EH (cell line): ENCODE measurements at places on chromosomes 5 and 9.
A peak's percentile ranks its signal among the peaks of the same experiment; 100 is the strongest.

DNA sequence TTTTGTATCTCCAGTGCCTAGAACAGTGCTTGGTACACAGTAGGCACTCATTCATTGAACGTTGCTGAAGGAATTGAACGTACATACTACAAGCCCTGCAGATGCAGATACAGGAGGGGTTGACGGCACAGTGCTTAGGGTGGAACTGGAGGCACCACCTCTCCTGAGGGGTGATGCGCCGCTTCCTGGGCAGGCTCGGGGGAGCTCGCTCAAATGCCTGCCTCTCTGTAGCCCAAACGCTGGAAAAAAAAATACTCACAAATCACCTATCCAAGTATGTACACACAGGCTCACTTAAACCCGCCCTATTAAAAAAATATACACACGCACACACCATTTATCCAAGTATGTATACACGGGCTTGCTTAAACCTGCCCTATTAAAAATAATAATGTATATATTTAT lies 536 bp upstream of the COMMD10 start:
- peak; percentile 37 for DNase-seq

DNA sequence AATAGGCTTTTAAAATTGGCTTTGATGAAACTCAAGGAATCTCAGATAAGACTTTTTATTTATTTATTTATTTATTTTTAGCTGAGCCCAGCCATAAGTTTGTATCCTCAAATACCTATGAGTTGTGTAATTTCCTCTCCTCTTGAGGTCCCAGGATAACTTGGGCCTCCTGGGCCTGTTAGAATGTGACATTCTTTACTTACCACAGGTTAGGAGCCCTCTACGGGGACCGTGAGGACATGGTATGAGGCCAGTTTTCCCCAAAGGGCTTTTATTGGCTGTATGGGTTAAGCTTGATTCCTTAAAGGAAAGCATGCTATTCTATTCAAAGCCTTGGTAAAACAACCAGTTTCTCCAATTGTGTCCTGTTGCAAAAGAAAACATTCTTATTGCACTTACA lies 16.9 kb downstream of the SHISAL2B start:
- DNase-seq = peak; percentile 14

GRCh38 chr5:16856531-16856930 lies 79.6 kb downstream of the MYO10 start:
- DNase-seq = peak; percentile 66

GRCh38 chr5:134444941-134445471 lies 33.3 kb upstream of the CDKN2AIPNL start:
- no peak for DNase-seq

GRCh38 chr5:90866915-90867731 lies 308.5 kb downstream of the ADGRV1 start:
- peak; percentile 4 for DNase-seq

DNA sequence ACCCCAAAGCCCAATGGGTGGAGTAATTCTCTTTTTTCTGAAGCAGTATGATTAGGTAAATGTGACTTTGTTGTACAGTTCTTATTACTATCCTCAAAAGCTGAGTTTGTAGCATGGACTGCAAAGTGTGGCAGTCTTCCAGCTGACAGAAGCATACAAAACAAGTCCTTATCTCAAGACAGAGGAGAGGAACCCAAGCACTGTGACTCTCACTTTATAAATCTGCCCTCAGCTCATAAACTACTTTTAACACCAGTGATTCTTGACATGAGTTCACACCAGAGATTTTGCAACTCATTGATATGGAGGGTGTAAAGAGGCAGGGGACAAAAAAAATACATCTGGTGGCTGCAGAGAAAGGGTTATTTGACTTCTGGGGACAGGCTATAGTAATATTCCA lies 251.6 kb downstream of the NTRK2 start:
- DNase-seq = peak; percentile 13

DNA sequence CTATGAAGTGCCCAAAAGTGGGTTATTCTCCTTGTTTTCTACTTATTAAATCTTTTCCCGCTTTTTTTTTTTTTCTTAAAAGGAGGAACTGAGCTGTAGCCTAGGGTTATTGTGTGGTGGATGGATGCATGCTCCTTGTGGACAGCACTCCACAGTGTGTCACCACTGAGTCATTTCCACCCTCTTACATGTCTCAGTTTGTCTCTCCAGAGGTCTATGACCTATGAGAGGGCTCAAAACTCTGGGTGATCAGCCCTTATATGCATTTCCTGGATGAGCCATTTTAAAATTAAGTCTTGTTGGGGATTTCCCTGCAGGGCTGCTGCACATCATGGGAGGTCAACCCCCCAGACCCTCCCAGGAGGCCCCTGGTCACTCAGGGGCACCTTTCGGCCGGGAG lies 102.2 kb upstream of the MOCS2 start:
- DNase-seq = peak; percentile 81

- peak; percentile 78 for DNase-seq
Observed at GRCh38 chr5:91110686-91111085, 272.4 kb downstream of the ARRDC3 start.

GRCh38 chr9:109283012-109283411 lies 37.8 kb downstream of the EPB41L4B start:
- DNase-seq = no peak

DNA sequence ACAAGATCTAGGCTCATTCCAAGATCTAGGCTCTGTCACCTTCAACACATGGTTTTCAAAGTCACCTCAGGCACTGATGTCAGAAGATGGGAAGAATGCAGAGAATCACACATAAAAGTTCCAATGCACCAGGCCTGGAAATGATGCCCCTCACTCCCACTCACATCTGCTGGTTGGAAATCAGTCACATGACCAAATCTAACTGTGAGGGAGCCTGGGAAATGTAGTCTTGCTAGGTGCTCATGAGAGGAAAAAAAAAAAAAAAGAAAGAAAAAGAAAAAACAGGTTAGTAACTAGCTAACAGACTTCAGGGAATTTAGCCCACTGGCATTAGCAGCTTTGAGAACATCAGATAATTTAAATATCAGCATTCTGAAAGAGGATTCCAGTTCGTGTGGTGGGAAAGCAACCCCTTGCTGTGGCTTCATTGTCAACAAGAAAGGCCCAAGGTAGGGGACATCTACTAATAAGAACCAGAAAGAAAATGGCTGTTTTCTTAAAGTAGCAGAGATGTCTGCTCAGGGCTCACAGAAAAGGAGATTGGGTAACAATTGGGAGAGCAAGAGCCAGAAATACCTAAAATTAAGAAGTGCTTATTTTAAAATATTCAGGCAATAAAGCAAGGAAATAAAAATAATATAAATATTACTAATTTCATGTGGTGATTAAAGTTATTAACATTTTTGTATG lies 614.3 kb downstream of the ACTL7B start:
- DNase-seq = no peak

DNA sequence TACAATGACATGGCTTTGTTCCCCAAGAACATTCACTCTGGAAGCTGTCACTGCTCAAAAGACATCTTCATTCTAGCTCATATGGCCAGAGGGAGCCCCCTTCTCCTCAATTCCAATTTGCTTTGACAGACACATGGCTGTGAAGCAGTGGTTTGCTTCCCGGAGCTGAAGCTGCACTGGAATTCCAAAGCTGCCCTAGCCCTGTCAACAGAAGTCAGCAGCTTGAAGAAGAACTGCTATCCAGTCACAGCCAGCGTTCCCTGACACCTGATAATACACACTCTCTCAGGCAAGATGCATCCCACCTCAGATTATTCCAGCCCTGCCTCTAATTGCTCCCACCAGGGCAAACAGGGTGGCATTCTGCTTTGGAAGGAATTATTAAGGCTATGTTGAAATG lies 93.7 kb downstream of the SEMA5A start:
- no peak for DNase-seq

- DNase-seq = no peak
Observed at GRCh38 chr5:135173662-135174290, 139.7 kb upstream of the PITX1 start.

- DNase-seq = no peak
Observed at GRCh38 chr9:13621872-13622564, 342.5 kb upstream of the MPDZ start.

DNA sequence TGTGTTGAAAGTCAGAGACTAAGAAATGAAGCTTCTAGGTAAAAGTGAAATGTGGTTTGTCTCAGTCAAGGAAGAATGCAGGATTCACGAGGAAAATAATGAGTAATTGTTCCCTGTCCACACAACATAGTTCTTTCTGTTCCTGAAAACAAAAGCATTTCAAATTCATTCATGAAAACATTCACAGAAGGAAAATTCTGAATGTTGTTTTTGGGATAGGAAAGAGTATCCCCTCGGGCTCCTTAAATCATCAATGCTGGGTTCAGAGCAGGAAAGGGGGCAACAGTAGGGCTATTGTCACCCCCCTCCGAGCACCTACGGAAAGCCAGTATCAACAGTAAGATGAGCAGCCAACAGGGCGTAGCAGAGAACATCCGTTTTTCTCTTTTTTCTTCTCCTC lies 769.9 kb upstream of the ADAMTS16 start:
- no peak for DNase-seq

- no peak for DNase-seq
Observed at GRCh38 chr9:6152788-6153187, 62.8 kb upstream of the IL33 start.

- peak; percentile 33 for DNase-seq
Observed at GRCh38 chr9:94623253-94623652, 16.1 kb downstream of the FBP1 start.

DNA sequence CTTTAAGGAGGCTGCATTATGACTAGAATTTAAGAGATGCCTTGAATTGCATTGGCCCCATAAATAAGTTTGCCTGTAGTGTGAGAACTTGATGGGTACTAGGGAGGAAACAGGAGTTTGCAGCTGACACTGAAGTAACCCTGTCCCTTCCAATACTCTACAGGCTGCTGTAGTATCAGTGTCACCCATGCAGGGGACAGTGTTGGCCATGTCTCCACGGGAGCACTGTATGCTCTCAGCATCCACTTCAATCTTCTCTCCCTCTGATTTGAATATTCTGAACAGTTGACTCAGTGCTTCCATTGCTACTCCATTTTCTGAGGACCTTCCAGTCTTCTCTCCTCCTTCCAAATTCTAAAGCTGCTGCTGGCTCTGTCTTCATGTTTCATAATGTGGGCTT lies 11.4 kb upstream of the IFNA14 start:
- DNase-seq = no peak

GRCh38 chr9:31372799-31373587 lies 1011.5 kb upstream of the ACO1 start:
- DNase-seq = no peak

DNA sequence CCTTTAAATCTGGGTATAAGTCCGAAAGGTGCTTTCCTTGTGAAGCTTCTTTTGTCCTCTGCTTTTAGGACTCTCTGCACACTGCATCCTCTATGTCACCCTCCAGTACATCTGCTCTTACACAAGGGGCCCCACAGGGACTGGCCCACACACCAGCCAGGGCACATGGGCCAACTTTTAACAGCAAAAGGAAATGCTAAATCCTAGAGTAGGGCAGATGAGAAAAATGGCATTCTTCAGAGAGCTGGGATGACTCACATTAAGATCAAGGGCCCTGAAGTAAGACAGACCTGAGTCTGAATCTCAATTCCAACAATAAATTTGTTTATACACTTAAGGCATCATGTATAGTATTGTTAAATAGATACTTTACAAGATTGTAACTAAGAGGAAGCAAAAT lies 40.3 kb upstream of the CDKN2B start:
- peak; percentile 33 for DNase-seq

DNA sequence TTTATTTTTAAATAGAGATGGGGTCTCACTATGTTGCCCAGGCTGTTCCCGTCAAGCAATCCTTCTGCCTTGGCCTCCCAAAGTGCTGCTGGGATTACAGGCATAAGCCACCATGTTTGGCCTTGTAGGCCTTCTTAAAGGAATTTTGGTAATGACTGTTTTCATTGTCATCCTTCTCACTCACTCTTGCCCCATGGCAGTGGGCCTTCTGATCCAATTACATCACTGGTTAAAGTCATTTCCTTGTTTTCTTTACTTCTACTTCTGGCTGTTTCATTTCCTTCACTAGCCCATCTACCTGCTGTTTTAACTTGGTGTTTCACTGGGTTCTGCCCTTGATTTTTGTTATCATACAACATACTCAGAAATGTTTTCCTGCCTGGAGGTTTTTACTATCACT lies 20.1 kb upstream of the NIM1K start:
- peak; percentile 34 for DNase-seq

DNA sequence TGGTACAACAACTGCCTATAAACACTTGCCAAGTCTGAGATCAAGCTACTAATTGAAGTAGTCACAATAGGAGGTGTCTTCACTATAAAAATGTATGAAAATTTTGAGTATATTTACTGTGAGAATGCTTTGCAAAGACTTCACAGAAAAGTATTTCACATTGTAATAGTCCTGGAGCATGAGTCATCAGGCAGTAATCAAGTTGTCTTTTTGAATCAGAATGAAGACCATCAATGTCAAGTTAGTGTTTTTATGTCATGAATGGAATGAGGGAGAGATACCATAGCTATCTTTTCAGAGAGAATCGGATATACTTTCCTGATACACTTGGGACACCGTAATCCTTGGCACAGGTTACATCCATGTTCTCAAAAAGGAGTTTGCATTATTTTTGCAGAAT lies 466.9 kb upstream of the ARRDC3 start:
- peak; percentile 18 for DNase-seq

GRCh38 chr5:180486636-180487149 lies 7.5 kb upstream of the CNOT6 start:
- no peak for DNase-seq

GRCh38 chr9:3177146-3177761 lies 333.4 kb upstream of the PUM3 start:
- DNase-seq = no peak

DNA sequence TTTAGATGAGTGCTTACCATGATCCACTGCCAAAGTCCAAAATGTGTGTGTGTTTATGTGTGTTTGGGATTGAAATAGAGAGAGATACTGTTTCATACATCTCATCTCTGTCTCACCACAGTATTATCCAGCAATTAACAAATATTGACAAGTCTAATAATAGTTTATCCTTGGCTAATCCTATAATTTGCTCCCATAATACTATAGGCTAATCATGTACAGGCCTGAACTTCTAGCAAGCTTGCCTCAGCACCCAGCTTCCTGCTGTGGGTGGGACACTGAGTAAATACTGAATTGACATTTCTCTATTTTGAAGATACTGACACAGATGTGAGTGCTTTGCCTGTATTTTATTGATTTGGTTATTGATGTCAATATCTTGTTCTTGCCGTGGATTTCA lies 35.3 kb upstream of the KCNV2 start:
- no peak for DNase-seq

GRCh38 chr9:4725706-4726442 lies 15.1 kb downstream of the AK3 start:
- DNase-seq = no peak

GRCh38 chr5:2852446-2852845 lies 101.0 kb upstream of the IRX2 start:
- no peak for DNase-seq

GRCh38 chr9:97923529-97924108 lies 1.3 kb upstream of the TRMO start:
- peak; percentile 80 for DNase-seq
